IPS-NIHi11 (cell line): ENCODE measurements at places on chromosomes 6 and 20.

GRCh38 chr6:39615622-39616021 lies 109.6 kb downstream of the KIF6 start:
- DNase-seq, result no peak

GRCh38 chr6:169779092-169779815 lies 27.8 kb downstream of the ERMARD start:
- DNase-seq, result no peak

GRCh38 chr20:10649797-10650160 lies 24.0 kb downstream of the JAG1 start:
- no peak for DNase-seq

DNA sequence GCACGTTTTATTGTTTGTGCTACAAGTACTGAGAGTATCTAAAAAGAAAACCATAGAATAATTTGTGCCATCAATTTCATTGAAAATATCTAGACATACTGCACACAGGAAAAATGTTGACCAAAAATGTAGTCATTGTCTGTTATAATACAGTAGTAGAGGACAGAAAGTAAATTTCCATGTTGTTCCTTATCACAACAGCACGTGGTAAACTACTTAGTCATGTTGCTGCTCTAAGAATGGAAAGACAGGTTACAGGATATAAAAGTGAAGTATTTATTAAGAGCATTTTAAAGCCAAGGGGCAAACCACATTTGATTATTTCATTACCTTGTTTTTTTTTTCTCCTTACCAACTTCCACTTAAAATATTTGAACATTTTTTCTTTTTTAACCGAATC lies 89.0 kb upstream of the CEP85L start:
- no peak for DNase-seq

DNA sequence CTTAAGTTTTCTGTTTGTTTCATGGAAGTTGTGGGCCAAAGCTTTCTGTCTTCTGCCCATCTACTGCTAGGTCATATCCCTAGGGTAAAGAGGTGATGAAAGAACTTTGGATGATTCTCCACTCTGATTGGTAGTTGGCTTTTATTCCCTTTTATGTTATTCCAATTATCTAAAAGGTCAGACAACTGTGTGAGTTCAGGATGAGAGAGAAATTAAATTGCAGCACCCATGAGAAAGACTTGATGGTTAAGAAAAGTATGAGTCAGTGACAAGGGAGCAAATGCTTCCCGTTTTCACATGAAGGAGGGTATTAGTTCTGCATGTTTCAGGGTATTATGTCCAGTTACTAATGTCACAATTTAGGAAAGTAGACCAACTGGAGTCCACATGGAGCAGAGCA lies 136.3 kb downstream of the CD109 start:
- no peak for DNase-seq

DNA sequence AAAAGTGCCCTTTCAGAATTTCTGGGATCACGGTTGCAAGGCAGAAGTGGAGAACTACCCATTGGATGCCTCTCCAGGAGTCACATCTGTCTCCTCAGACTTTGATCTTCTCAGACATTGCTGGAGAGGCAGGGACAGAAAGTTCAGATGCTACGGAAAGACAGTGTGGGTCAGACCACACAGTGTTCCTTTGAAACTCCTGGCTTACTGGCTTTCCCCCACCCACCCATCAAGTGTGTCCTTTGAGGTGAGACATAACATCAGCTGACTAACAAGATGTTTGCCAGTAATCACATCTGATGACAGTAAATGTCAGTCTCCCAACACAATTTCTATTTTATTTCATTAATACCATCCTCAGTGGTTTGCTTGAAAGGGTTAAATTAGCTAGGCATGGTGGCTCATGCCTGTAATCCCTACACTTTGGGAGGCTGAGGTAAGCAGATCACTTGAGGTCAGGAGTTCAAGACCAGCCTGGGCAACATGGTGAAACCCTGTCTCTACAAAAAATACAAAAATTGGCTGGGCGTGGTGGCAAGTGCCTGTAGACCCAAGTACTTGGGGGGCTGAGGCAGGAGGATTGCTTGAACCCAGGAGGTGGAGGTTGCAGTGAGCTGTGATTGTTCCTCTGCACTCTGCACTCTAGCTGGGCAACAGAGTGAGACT lies 67.2 kb upstream of the SNX9 start:
- DNase-seq, result no peak

- DNase-seq, result peak; percentile 34
These were observed 608.4 kb upstream of the AGPAT4 start for GRCh38 chr6:161882196-161882765.

- no peak for DNase-seq
These were observed 256.9 kb downstream of the CDH26 start for GRCh38 chr20:60214901-60215815.
